ENCODE measurements at places on chromosomes 5 and 9.

DNA sequence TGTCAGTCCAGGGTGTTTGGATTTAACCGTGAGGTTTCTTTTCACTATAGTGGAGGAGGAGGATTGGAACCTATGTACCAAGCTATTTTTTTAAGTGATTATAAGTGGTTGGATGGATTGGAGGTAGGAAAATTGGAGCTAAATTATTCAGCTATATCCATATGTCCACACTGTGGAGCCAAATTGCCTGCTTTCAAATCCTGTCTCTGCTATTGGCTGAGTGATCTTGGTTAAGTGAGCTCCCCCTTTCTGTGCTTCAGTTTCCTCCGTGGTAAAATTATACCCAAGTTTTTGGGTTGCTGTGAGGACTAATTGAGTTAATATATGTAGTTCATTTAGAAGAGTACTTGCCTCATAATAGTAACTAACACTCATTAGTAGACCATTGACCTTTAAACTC, 2.5 kb downstream of the CENPP start:
- DNase-seq: no peak

DNA sequence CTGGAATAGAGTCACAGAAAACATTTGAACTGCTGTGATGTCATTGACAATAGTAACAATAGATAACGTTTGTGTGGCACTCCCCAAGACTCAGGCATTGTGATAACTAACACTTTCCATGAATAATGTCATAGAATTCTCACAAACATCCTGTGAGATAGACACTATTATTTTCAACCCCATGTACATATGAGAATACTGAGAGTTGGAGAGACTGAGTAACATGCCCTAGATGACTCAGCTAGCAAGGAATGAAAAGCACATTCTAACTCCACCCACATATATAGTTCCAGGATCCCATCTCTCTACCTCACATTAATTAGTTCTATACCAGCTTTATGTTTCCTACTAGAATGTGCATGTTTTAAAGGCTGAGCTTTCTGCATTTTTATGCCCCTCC, 71.4 kb downstream of the ASTN2 start:
- DNase-seq: no peak

- no peak for DNase-seq
Observed at GRCh38 chr9:122180633-122181032, 20.9 kb downstream of the MORN5 start.

- no peak for DNase-seq
Observed at GRCh38 chr5:172556262-172556661, 84.8 kb upstream of the NEURL1B start.

GRCh38 chr5:133294380-133294779, 242.6 kb downstream of the HSPA4 start:
- DNase-seq: no peak

Data from thymus (tissue), 14 donors.